ENCODE measurements at places on chromosomes 6 and 20. TPM values are rescaled to one million over a fixed set of nuclear protein-coding genes. Genes with fewer than 3 reads are reported as not detected.

The ASIP gene
- total RNA-seq = not detected

GRCh38 chr6:7721649-7722048 lies 4.2 kb upstream of the BMP6 start:
- DNase-seq = peak; percentile 36

- peak; percentile 73 for DNase-seq
These were observed 96.2 kb downstream of the EYA4 start for GRCh38 chr6:133337308-133337707.

The GRM1 gene
- under 0.01 TPM for total RNA-seq

DNA sequence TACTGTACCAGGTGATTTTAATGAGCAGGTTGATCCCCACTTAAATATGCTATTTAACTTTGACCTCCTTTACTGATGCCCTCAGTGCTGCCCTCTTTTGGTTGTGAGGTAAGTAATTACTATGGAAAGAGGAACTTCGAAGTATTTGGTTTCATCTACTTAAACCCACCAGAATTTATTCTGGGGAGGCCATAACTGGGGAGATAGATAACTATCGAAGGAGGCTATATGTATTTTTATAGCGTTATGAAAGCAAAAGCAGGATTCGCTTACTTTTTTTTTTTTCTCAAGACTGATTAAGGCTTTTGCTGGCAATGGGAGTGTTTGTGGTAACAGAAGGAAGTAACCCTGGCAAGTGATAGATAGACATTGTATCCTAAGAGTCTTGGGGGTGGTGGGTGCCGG lies 168.9 kb upstream of the CENPW start:
- DNase-seq = peak; percentile 35

The OPRM1 gene
- not detected for total RNA-seq

GRCh38 chr6:29745855-29746449 lies 22.7 kb downstream of the HLA-F start:
- no peak for DNase-seq

GRCh38 chr20:32470025-32470861 lies 112.1 kb downstream of the ASXL1 start:
- DNase-seq = peak; percentile 22

DNA sequence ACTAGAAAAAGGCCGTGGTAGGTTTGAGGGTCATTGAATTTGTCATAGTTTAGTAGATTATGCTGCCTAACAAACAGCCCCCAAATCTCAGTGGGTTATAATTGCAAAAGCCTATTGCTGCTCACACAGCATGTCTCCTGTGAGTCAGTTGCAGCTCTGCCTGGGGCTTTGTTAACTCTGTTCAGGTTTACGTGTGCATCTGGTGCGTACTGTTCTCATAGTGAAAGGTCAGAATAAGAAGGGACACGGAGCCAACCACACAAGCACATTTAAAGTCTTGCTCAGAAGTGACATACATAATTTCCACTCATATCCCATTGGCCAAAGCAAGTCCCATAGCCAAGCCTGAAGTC lies 48.1 kb upstream of the BMP2 start:
- DNase-seq = no peak

The SMOC2 gene
- not detected for total RNA-seq

DNA sequence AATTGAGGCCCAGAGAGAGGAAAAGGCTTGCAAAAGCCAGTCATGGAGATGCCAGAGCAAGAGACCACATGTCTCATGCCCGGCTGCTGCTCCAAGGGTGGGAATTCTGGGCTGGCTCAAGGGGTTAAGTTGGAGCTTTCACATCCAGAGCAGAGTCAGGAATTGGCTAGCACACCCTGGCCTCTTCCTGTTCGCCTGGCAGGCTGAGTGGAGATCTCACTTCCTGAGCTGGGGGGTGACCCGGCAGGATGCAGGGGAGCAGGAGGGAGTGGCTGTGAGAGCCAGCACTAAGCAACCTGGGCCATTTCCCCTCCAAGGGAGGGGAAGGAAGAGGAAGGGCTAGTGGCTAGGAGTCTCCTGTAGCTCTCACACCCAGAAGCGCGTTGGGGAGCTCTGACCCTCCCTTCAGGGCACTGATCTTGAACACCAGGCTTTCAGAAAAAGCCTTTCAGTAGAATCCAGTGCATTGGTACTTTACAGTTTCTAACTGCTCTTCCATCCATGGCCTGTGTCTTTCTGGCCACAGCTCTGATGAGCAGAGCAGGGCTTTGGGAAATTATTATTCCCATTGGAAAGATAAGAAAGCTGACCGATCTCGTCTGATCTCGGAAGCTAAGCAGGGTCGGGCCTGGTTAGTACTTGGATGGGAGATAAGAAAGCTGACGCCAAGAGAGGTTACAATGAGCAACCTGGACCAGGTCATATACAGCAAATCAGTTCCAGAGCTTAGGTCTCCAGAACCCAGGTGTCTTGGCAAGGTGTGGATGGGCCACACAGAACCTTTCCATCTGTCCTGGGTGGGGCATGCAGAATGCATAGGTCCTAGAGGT lies 2.2 kb upstream of the CCM2L start:
- DNase-seq = no peak

The UST gene
- total RNA-seq = 4.9 TPM

The SPATS1 gene
- total RNA-seq = not detected

DNA sequence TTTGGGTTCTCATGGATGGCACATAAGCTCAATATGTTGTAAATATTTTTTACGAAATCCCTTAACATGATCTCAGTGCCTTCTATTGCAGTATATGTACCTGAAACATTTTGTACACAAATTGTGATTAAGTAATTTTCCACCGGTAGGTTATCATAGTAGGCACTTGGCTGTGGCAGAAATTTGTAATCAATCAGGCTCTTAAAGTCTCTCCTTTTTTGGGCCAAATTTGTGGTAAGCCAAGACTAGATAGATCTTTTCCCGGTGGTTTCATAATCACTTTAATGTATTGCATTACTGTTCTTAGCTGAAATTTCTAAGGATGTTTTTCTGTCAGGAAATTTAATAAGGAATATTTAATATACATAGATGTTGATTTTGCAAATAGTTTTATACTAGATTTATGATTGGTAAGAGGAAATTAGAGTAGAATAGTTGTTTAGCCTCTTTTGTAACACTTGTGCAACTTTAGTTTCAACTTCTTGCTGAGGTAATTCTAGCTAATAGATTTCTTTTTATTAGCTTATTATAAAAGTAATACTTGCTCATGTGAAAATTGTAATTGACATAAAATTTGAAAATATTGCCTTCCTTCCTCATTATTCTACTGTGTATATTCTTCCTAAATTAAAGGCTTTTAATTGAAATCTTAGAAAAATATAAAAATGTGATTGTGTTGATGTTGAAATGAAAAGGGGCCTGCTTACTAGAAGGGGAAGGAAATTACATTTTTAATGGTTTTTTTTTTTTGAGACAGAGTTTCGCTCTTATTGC lies 3.2 kb downstream of the PCMT1 start:
- no peak for DNase-seq

DNA sequence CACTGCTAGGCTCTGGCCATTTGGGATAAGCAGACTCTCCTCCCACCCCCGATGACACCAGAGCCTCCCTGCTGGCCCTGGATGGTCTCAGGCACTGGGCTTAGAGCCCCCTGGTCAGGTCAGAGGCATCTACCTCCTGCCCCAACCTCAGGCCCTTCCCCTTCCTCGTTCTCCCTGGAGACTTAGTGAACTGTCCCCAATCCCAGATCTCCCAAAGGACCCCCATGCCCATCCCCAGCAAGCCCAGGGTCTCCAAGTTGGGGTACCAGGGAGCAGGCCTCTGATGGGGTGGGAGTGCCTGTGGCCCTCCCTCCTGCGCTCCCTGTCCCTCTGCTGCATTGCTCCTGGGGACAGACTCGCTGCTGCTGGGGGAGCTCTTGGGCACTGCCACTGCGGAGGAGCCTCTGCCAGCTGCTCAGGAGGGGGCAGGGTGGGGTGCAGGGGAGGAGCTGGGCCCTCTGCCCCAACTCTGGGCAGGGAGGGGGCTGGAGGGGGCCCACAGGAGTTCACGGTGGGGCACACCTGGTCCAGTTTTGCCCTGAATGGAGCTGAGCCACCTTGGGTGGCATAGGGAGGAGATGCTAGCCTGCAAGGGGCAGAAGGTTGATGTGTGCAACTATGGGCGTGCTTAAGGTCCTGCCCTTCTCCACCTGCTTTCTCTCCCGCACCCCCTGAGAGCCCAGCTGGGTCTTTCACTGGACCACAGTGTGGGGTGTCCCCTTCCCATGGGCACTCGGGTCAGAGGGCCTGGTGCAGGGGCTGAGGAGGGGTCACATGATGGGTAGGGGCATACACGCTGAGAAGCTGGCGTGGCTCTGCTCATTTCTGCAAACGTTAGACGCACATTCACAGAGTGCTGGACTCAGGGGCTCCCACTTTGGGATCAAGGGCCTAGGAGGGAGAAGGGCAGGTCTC lies 40.4 kb downstream of the SPDEF start:
- DNase-seq = no peak
